Pons (tissue), 1 donor: ENCODE measurements at places on chromosomes 7 and 10.

DNA sequence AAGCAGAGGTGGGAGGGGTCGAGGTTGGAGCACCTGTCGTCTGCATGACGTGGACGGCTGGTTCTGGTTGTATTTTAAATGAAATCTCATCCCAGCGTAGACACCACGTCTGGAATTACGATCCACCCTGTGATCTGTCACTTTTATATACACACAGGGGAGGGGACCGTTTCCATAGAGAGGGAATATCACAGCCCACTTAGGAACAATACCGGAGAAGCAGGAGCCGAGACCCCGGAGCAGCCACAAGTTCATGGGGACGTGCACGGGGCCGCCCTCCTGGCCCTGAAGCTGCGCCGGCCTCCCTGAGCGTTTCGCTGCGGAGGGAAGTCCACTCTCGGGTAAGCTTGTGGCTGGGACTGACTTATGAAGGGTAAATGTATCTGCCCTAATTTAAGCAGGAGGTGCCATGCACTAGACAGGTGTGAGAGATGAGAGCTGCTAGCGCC, at the start of gene UCN3:
Gene UCN3 (plus strand): TSS at position 77 of the 449 bp plus-strand sequence. CDS start 8,755 bp downstream, outside the sequence.
- no peak for DNase-seq

DNA sequence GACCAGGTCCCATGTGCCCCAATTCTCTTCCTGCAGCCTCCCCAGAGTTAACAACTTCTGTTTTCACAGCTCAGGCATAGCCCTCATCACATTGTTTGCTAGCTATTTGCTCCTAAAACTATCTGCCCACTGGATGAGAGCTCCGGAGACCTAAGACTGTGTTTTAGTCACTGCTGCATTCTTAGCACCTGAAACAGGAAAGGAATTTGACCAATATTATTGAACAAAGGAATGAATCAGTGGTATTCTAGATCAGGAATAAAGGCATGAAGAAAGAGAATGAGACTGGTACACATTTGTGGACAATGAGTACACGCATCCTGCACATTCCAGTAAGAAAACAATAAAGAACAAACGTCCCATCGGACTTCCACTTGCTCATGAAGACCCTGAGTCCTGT, 54.8 kb downstream of the PPP1R17 start:
- no peak for DNase-seq

GRCh38 chr7:121753944-121754343, 119.0 kb upstream of the PTPRZ1 start:
- no peak for DNase-seq

- no peak for DNase-seq
Observed at GRCh38 chr7:129007572-129007971, 47.3 kb downstream of the TNPO3 start.

DNA sequence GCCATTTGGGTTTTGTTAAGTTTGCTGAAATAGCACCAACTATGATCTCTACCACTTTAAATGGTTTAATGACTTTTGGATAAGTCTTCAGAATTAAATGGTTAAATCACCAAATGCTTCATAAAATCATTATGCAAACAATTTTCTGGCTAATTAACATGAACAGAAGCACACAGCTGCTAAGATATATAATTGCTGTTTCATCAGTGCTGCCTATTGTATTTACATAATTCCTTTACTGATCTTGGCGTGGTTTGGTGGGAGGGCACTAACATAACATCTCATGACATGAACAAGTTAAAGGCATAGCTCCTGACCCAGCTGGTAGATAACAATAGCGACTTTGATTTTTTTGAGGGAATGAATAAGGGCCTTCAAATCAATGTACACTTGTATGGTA, 94.1 kb downstream of the FZD1 start:
- DNase-seq, result no peak

GRCh38 chr7:30434140-30434799, 44.3 kb downstream of the NOD1 start:
- no peak for DNase-seq

DNA sequence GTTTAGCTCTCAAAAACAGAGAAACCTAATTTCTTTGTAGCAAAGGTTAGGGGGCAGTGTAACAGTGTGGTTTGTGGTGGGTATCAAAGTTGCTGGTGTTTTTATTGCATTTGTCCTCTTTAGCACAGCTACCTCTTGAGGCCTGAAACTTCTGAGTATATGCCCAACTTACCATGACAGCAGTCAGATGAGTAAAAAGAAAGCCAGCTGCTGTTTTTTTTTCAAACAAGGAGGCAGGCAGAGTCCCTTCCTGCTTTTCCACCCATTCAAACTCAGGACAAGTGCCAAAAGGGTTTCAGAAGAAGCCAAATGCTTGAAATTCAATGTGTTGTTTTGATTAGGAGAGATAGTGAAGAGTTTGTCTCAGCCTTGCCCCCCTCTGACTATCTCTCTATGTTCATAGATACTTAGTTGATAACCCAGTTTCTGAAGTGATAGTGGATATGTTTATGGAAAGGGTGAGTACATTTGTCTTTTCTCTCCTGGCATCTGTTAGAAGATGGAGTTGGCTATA, 23.1 kb downstream of the GBF1 start:
- DNase-seq, result no peak

DNA sequence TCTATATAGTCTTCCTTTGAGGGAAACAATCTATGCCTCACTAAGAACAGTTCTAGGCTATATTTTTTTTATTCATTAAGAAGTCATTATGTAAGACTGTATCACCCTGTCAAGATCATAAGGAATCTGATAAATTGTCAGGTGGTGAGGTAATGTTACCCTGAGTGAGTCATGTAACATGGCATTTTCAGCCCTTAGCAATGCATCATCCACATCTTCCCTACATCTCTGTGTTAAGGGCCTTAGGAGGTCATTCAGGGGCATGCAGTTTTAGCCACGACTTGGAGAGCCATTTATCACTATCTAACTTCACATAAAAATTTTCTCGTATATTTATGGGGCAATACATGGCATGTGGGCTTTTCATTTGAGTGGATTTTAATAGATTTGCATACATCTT, 924.5 kb upstream of the MBL2 start:
- DNase-seq, result no peak

GRCh38 chr7:92875719-92876118, 39.3 kb upstream of the CDK6 start:
- no peak for DNase-seq
